Stimulated activated CD4-positive, alpha-beta T cell treated with anti-CD3 and anti-CD28 coated beads, Interleukin-2, amount 100 ng/mL, for 24 hours (primary cell): ENCODE measurements at places on chromosomes 5 and 9.
A peak's percentile ranks its signal among the peaks of the same experiment; 100 is the strongest.

- no peak for DNase-seq
Measured at GRCh38 chr9:18796696-18797270, 236.2 kb downstream of the SAXO1 start.

DNA sequence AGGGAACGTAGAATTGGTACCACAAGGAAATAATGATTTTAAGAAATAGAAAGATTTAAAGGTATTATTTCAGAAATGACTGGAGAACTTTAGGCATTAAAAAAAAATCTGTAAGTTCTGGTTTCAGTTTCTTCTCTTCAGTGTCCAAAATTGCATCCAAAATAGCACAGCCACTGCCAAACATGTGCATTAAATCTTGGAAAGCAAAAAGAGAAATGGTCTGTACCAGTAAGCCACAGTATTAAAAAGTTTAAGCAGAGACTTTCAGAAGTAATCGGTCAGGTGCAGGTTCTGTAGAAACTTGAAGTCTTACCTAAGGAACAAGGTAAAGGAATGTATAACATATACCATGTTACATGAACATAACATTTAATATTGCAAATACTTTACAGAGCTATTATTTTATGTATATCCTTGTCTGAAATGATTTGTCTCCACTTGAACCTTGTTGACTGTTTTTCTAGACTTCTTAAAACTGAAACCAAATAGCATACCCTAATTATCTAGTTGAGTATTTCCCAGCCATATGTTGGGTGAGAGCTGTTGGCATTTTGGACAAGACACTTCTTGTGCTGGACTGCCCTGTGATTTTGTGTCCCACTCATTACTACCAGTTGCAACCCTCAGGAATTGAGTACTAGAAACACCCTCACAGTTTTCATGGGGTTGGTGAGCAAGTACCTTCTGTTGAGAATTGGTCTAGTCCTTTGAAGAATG lies 32.1 kb downstream of the NIPBL start:
- no peak for DNase-seq

GRCh38 chr9:95073042-95073607 lies 244.4 kb downstream of the FANCC start:
- DNase-seq = no peak

GRCh38 chr9:129176701-129177442 lies 1.2 kb downstream of the IER5L start:
- peak; percentile 21 for DNase-seq

GRCh38 chr9:38082446-38083287 lies 13.6 kb upstream of the SHB start:
- no peak for DNase-seq

- DNase-seq = no peak
Measured at GRCh38 chr5:93201061-93201460, 380.0 kb downstream of the NR2F1-AS1 start.

DNA sequence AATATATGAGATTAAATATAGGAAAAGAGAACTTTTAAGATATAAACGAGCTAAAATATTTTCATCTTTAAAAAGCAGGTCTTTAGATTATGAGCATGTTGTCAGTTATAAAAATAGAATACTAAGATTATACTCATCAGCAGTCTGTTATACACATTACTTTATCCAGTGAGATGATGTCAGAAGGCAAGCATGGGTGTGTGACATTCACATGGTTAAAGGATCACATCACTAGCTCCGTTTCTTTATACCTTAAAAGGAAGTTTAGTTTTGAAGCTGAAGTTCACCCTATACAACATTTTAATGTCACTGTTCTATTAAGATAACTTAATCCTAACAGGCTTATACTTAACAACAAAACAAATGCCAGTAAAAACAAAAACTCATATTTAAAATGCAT lies 59.6 kb downstream of the RICTOR start:
- no peak for DNase-seq

DNA sequence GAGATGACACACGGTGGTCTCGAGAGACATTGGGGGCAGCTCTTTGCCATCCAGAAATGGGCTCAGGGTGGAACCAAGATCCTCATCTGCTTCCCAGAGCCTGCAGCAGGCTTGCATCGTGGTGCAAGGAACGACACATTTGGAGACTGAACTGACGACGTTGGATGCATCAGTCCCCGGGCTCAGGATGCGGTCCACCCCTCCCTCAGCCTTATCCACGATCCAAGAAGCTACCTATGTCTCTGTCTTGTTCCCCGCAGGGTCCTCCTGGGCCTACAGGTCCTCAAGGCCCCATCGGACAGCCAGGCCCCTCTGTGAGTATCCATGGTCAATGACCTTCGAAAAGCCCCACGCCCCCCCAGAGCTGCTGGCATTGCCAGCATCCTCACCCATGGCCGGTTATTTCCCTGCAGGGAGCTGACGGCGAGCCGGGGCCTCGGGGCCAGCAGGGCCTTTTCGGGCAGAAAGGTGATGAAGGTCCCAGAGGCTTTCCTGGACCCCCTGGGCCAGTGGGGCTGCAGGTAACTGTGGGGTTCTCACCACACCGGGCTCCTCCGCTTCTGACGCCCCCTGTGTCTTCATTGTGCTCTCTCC lies 69.4 kb upstream of the FCN2 start:
- no peak for DNase-seq

GRCh38 chr9:114033397-114034103 lies 44.5 kb downstream of the AMBP start:
- DNase-seq = no peak

DNA sequence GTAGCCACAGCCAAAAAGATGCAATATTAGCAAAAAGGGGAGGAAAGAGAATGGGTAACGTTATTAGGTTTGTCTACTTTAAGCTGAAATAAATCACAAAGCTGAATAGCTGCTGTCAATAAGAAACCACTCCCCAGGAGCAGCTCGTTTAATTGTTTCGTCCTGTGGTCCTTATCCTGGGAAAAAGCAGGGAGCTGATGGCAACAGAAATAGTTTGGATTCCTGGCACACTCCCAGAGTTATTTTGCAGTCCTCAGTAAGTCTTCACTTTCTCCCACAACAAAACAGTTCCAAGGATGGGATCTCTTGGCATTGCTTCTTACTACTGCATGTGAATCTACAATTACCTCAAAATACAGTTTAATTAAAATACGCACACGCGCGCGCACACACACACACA lies 28.8 kb downstream of the FRMD3 start:
- DNase-seq = no peak

DNA sequence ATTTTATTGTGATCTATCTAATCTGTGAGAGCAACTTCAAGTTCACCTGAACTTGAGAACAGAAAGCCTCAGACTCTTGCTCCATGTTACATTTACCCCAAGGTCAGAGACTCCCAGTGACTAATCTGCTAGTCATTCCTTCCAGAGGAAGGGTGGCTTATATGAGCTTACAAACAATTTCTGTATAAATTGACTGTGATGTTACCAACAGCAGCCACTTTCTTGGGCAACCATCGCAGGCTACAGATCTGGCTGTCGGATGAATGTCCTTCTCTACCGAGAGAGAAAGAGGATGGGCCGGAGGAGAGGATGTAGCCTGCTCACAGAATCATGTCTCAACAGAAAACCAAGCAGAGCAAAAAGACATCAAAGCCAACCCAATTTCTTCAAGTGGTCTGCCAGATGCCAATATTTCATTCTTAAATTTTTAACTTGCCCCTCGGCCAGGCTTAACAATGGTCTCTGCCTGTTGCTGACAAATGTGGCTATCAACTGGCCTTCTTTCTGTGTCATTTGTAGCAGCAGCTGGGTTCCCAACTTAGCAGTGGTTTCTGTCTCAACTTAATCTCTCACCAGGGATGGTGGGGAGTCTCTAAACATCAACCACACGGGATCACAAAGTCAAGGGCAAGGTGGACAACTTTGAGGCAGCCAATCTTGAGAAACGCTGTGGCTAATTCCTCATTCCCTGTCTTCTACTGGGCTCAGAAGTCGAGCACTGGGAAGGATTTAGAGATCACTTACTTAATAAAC lies 81.3 kb downstream of the RAPGEF1 start:
- DNase-seq = peak; percentile 39

- no peak for DNase-seq
Measured at GRCh38 chr5:178940569-178941360, at the start of gene ZNF454. ZNF454 (plus strand) TSS chr5:178941198; CDS start chr5:178942792, 1,594 bp downstream.

GRCh38 chr9:134959971-134960310 lies 42.2 kb upstream of the FCN1 start:
- DNase-seq = no peak

GRCh38 chr5:56588636-56589480 lies 226.5 kb upstream of the MAP3K1 start:
- peak; percentile 34 for DNase-seq

DNA sequence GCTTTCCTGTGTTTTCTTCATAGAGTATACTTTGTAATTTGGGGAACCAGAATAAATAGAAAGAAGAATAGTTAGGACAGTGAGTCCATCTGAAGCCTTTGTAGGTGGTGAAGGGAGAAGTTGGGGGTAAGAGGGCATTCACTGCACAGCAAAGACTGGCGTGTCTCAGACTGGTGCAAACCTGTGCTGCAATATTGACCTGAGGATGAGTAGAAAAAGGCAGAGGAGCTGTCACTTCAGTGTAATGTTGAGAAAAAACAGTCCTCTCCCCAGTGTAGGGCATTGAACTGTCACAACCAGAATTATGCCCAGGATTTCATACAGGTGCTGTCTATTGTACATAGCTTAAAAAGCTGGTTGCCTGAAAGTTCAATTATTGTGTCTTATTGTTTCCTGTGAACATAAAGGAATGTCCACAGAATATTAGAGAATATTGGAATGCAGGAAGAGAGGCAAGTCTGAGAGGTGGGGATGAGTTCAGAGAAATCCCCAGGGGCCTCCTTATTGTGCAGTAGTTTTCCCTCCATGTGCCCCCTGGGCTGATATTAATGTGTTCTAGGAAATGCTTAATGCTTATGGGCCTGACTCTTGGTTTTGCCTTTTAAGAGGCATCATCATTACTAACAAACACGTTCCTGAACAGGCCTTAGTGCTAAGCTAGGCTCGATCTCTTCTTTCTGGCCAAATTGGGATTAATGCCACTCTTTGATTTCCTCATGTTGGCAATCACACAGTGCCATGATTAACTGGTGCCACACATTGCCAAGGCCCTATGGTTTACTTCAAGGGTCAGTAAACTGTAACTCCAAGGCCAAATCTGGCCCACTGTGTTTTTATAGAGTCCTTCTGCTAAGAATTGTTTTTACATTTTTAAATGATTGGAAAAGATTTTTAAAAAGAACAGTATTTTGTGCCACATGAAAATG lies 34.0 kb downstream of the DAPK1 start:
- no peak for DNase-seq

GRCh38 chr9:71604197-71605063 lies 163.9 kb downstream of the CEMIP2 start:
- DNase-seq = peak; percentile 84

DNA sequence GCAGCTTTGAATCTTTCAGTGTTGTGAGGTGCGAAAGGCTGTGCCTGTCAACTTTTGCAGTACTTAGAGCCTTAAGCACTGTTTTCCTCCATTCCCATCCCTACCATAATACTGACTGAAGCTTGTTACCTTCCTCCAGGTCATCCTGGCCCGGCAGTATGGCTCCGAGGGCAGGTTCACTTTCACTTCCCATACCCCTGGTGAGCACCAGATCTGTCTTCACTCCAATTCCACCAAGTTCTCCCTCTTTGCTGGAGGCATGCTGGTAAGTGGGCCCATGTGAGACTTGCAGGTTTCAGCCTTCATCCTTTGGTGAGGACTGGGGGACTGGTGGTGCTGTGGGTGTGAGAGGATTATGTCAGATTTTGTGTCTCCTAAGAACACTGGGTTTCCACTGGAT lies 1.5 kb downstream of the TMED9 start:
- no peak for DNase-seq

GRCh38 chr5:172632346-172633092 lies 8.5 kb upstream of the NEURL1B start:
- no peak for DNase-seq

DNA sequence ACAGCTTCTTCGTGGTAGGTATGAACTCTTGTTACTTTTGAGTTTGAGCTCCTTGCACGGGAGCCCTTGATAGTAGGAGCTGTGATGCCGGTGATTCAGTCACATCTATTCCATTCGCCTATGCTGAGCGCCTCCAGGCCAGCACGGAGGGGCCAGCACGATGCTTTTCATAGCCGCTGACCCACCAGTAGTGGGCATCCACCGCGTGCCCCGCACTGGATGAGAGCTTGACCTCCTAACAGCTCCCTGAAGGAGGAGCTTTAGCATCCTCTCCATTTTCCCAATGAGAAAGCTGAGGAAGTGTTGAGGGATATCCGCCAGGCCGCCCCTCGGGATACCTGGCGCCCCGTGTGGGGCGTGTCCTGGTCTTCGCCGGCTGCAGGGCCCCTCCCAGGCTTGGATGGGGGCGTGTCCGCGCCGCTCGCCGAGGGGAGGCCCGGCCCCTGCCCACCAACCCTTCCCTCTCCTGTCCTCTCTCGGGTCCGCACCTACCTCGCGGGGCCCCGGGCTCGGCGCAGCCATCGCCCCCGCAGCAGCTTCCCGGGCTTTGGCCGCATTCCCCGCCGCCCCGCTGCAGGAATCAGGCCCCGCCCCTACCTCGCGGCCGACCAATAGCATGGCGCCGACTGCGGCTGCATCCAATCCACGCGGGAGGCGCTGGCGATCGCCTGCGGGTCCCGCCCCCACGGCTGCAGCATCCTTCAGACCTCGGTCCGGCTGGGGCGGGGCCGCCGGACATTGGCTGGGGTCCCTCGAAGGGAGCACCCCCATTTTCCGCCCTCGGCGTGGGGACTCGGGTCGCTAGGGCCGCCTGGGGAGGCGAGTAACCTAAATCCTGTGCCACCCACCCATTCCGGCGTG lies at the start of gene PIP5KL1:
Gene PIP5KL1, minus strand, starts transcription at position 547 of the 861 bp plus-strand sequence. Its CDS starts 25 bp downstream, at position 522.
- DNase-seq = peak; percentile 77

- no peak for DNase-seq
Measured at GRCh38 chr5:40385544-40385943, 294.2 kb upstream of the PTGER4 start.

DNA sequence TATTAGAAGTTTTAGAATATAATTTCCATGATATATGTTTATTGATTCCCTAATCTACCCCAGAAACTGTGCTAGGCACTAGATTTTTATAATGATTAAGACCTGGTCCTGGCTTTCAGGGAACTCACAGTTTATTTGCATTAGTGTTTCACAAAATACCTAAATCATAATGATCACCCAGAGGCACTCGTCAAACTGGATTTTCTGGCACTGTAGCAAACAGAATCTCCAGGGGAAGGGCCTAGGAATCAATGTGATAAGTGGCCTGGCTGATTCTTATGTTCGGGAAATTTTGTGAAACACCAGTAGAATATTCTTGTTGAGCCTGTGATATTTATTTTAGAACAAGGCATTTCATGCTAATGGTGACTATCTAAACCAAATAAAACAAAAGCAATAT lies 37.4 kb upstream of the SRP19 start:
- DNase-seq = no peak
